ENCODE measurements at places on chromosomes 6 and 20.
A peak's percentile ranks its signal among the peaks of the same experiment; 100 is the strongest.

DNA sequence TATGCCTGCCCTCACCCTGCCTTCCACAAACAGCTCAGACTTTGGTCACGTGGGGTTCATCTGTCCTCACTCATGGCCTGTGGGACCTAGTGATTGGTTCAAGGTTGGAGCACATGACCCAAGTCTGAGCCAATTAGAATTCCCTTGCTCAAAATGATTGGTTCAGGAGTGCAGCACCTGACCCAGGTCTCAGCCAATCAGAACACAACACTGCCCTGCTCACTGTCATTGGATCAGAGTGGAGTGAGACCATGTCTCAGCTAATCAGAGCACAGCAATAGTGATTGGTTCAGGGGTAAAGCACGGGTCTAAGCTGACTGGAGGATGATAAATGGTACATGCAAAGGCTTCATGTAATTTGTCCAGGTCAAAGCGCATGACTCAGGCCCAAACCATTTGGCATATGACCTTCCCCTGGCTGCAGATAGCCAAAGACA, 102.2 kb downstream of the PREX1 start:
- DNase-seq: no peak

GRCh38 chr6:5501837-5502236, 240.5 kb downstream of the FARS2 start:
- DNase-seq: peak; percentile 58

DNA sequence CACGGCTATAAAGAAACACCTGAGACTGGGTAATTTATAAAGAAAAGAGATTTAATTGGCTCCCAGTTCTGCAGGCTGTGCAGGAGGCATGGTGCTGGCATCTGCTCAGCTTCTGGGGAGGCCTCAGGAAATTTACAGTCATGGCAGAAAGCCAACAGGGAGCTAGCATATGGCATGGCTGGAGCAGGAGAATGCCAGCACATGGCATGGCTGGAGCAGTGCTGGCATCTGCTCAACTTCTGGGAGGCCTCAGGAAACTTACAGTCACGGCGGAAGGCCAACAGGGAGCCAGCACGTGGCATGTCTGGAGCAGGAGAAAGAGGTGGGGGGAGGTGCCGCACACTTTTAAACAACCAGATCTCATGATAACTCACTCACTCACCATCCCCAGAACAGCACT, 32.5 kb upstream of the DACT2 start:
- no peak for DNase-seq

GRCh38 chr6:41494212-41495110, 51.7 kb upstream of the FOXP4 start:
- no peak for DNase-seq

DNA sequence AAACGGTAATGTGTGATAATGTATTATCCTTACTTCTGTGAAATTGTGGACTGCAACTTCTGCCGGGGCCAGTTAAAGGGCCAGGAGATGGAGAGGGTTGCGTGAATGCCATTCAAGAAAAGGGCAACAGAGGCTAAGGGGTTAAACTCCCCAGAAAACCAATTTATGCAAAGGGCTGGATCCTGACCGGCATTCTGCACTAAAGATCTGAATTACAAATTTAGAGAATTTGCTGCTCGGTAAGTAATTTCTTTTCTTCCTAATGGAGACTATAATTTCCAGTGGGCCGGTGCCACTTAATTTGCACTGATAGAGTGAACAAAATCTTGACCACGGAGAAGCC, 130.1 kb downstream of the BCAS1 start:
- no peak for DNase-seq

DNA sequence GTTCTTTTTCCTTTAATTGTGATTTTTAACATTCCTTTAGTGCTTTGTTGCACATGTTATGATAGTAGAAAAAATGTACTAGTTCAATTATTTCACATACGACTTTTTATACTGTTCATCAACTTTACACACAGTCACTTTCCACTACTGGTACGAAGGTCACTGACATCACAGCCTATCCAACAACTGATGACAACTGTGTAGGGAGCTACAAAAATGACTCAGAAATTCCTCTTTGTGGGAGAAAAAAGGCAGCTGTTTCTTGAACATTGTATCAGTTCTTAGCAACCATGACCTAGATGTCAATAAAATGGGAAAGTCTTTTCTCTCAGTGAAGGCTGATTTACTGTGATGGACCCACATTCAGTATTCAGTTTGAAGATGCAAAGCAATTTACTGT, 7.0 kb upstream of the ID4 start:
- no peak for DNase-seq

- DNase-seq: no peak
These were observed 159.8 kb downstream of the TFAP2C start for GRCh38 chr20:56788671-56789610.

DNA sequence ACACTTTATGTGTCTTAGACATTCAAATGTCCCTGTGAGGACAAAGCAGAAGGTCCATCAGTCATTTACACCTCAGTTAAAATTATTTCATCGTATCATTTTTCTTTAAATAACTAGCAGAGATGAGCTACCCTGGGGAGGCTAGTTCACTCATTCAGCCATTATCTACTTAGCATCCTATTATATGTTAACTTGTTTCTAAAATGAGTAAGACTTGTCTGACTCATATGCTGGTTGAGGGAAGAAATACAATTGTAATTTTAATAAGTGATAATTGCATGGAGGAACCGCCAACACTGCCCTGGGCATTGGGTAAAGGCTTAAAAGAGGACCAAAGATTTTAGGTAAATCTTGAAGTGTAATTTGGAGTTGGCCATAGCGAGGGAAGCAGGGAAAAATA, 12.4 kb upstream of the PTPRK start:
- DNase-seq: no peak

DNA sequence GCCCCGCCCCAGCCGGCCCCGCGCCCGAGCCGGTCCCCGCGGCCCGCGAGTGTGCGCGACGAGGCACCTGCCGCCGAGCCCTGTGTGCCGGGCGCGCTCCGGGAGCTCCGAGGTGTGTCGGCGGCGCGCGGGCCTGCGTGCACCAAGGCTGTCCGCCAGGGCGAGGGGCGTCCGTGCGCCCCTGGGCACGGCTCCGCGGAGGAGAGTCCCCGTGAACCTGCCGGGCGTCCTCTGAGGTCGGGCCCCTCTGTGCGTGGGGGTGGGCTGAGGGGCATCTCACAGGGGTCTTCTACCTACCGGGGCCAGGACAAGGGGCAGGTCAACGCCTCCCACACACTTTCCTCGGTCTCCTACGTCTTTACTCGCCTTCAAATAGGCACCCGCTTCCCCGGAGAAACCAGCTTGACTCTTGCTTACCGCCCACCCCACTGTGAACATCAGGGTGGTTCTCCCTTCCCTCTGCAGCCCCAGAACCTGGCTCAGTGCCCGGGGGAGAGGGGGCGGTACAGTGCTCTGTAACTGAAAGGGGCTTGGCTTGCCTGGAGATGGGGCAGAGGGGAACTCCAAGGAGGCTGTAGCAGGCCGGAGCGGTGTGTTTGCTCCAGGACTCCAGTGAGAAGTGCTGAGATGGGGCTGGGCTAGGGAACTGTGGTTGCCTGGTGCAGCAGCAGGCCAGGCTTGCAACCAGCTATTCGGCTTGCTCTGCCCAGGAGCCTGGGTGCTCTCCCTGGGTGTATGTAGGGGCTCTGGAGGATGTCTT, at the start of gene SAMD10:
Gene SAMD10, minus strand, starts transcription at position 86 of the 760 bp plus-strand sequence. CDS start 175 bp downstream, outside the sequence.
- no peak for DNase-seq

GRCh38 chr6:110690106-110690654, 125.1 kb downstream of the CDK19 start:
- DNase-seq: no peak

GRCh38 chr6:52643158-52643557, 27.8 kb upstream of the TMEM14A start:
- DNase-seq: no peak

DNA sequence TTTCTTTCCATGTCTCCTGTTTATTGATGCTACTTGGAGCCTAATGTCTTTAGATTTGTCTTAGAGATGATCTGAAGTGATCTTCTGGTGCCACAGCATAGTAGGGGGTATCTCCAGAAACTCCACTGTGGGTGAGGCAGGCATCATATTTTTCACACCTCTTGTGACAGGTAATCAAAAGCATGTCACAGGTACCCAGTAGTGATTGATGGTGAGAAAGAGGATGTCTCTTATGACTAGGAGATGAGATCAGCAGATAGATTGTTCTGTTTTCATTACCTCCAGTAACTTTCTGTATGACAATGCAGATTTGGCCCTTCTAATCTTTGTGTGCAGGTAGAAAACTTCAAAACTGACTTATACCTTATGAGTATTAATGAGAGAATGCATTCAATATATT, 13.5 kb downstream of the NCOA7 start:
- DNase-seq: no peak

GRCh38 chr6:90384720-90385119, 88.1 kb upstream of the BACH2 start:
- DNase-seq: no peak

DNA sequence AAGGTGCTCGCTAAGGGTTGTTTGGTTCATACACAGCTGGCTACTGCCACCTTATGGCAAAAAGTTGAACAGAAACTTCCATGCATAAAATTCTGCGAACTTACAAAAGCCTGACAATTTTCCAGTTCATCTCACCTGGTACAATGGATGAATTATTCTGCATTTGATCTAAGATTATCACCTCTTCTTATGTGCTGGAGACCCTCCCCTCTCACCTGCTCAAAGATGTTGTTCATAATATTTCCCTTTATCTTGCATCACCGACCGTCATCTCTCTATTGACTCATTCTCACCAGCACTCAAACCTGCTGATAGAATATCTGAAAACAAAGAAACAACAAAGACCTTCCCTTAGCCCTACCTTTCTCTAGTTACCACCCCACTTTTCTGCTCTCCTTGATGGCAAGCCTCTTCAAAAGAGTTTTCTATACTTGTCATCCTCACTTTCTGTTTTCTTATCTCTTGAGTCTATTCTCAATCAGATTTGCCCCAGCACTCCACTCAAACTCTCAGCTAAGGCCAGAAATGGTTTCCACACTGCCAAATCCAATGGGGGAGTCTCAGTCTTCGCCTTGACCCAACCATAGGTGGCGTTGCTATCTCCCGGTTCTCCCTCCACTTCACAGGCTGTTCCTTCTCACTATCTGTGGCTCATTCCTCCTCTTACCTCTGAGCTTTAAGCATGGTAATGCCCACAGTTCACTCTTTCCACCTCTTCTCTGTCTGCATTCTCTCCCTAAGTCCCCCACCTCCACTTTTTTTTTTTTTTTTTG, 25.8 kb downstream of the SNRNP48 start:
- DNase-seq: no peak

DNA sequence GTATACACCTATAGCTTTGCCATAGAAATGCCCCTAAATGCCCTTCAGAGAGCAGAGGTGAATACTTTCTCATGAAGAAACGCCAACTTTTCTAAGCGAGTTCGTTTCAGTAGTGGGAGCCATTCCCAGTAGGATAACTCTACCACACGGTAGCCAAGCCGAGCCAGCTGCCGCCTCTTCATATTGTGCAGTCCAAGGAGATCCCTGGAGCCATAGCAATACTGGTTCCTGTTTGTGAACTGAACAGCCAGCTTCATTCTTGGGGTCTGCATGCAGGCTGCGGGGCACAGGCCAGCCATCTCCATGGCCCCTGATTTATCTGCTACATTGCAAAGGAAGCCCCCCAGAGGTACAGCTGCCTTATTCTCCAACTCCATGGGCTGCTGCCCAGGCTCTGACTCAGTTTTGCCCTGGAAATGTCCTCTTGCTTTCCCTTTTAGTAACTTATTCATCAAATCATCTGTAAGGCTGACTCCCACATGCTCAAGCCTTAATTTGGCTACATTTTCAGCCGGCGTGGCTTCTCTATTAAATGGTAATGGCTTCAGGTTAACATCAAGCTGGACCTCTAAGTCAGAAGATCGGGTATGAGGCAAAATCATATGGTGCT, 12.8 kb downstream of the FASTKD5 start:
- DNase-seq: no peak

GRCh38 chr6:111361648-111362047, 121.4 kb downstream of the REV3L start:
- no peak for DNase-seq

DNA sequence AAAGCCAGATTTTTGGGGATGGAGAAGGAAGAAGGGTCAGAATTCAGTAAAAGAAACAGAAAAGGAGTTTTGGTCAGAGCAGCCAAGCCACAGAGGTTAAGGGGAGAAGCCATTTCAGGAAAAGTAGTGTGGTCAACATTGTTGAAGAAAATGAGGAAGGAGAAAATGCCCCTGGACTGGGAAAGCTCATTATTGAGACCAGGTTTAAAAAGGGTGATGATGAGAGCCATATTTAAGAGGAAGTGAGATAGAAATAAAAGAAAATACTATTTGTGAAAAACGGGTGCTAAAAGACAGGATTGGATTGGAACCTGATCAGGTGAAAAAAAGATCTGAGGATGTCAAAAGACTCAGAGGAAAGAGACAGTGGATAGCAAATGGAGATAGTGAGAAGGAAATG, 75.8 kb downstream of the CEP162 start:
- DNase-seq: no peak

DNA sequence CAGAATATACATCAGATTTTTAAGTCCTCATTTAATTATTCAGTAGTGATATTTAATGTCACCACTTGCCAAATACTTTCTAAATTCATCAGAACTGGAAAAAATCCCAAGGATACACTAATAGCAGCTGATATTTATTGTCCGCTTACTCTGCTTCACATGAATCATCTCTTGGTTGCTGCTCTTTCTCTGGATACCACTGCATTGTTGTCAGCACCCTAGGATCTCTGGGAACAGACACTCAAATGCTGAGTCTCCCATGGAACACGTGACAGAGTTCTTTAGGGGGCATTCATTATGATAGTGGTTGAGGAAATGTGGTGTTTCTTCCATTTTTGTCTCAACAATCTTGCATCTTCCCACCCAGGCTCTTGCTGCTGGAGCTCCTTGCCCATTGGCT, 318.0 kb downstream of the RFPL4B start:
- no peak for DNase-seq

Measured in NCI-H2081 treated with DMSO at 0.1 percent for 48 hours (cell line).